Stimulated activated CD8-positive, alpha-beta memory T cell treated with anti-CD3 and anti-CD28 coated beads, Interleukin-7, amount 100 ng/mL, for 24 hours (primary cell): ENCODE measurements at places on chromosomes 4 and X.

GRCh38 chrX:9390121-9390520, 74.7 kb upstream of the TBL1X start:
- DNase-seq = no peak

- DNase-seq = no peak
Measured at GRCh38 chr4:105343146-105343931, 130.5 kb downstream of the PPA2 start.

DNA sequence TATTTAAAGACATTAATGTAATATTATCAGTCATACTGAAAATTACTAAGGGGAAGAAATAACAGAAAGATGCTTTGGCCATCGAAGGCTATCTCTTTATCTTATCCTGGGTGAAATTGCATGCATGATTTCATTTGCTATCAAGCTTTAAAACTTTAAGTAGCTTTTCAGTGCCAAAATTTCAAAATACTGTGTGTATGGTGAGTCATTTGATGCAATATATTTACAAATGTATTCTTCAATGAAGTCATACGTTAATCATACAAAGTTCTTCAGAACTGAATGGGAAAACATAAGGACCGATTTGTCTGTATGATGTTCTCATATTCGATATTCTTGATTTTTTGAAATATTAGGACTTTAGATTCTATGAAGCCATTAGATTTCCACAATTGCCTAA, 1295.8 kb upstream of the AGA start:
- DNase-seq = no peak

GRCh38 chr4:41709844-41710481, 38.6 kb downstream of the PHOX2B start:
- no peak for DNase-seq

- DNase-seq = no peak
Measured at GRCh38 chr4:136025540-136025939, 1506.8 kb downstream of the PCDH18 start.

DNA sequence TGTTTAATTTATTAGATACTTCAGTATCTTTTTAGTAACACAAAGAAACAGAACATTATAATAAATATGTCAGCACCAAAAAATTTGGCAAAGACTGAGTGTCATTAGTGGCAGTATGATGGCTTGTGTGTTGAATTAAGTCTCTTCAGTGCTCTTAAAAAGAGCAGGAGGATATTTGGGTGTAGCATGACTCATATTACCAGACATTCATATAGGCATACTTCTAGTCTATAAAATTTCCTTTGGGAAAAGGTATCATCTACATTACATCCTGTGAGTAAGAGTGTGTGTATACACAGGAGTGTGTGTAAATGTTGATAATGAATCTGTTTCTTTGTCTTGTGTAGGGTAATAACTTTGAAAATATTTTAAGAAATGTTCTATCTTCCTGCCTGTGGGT, 135.7 kb downstream of the CNKSR2 start:
- DNase-seq = no peak

DNA sequence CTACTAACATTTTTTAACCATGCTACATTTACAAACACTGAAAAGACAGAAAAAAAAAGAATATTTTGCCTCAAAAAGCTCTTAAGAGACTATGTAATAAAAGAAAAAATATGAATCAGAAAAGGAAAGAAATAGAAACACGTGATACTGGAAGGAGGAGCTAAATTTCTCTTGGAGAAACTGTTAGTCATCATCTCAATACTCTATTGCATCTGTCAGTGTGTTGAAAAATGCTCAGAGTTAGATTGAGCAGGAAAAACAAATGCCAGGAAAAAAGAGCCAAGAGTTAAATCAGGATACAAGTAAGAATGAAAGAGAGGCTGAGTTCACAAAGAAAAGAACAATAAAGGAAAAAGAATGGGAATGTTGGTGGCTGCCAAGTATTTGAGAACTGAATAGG, 2.6 kb downstream of the RAB28 start:
- DNase-seq = no peak

DNA sequence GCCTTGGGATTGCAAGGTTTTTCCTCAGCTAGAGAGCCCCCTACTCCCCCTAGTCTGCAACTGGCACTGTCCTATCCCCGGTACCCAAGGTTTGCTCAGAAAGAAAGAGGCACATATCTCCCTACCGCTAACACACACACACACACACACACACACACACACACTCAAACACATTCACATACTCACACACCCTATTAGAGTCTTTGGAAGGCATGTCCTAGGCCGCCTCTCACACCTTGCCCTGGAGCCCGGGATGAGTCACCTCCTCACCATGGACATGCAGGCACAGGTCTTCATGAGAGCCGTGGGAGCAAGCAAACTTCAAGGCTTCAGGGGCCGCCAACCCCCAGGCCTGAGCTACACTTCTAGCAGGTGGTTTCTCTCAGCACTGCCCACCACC, 49.2 kb downstream of the PJA1 start:
- DNase-seq = no peak
